ENCODE measurements at places on chromosomes 16 and 17.

DNA sequence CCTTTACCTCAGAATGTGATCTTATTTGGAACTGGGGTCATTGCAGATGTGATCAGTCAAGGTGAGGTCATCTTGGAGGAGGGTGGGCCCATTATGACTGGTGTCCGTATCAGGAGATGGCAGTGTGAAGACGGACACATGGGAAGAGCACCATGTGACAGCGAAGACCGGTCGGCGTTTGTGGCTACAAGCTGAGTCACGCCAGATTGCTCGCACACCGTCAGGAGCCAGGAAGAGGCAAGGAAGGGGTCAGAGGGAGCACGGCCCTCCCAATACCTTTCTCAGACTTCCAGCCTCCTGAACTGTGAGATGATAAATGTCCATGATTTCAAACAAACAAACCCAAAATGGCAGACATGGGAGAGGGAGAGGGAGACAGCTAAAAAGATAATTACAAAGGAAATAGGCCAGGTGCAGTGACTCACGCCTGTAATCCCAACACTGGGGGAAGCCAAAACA, 13.2 kb downstream of the STARD3 start:
- no peak for DNase-seq

DNA sequence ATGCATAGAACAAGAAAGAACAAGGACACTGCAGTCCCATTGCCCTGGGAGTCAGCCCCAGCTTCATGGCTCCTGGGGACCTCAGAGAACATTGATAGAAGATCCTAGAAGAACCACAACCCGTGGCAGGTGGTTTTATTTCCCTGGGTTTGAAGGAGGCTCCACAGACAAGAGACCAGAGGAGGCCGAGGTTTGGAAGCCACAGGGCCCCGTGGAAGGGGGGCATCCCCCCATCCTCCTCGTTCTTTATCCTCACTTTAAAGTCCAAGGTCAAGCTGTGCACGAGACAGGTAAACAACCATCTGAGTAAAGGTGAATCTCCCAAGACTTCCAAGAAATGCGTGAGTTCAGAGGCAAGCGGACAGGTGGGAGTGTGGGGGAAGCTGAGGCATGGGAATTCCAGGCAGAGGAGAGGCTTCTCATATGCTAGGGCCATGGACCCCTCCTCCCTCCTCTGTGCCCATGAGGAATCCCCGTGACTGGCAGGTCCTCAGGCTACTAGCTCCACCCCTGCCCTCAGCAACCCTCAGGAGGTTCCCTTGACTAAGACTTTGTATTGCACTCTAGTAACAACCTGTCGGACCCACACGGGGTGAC, 849 bp upstream of the SULT1A1 start:
- no peak for DNase-seq

GRCh38 chr17:205148-205669, 23.8 kb upstream of the DOC2B start:
- DNase-seq: no peak

- no peak for DNase-seq
These were observed 28.7 kb downstream of the CDK5RAP3 start for GRCh38 chr17:47999582-47999981.

- DNase-seq: no peak
These were observed 229.2 kb upstream of the WSCD1 start for GRCh38 chr17:5840811-5841446.

Measured in anterior cingulate cortex (tissue), 58 donors.